CD4-positive, alpha-beta T cell treated with Interleukin-4 for 1 hour (primary cell): ENCODE measurements at places on chromosomes 7 and 10.

GRCh38 chr10:77245953-77246352 lies 391.7 kb downstream of the KCNMA1 start:
- peak; percentile 3 for DNase-seq

DNA sequence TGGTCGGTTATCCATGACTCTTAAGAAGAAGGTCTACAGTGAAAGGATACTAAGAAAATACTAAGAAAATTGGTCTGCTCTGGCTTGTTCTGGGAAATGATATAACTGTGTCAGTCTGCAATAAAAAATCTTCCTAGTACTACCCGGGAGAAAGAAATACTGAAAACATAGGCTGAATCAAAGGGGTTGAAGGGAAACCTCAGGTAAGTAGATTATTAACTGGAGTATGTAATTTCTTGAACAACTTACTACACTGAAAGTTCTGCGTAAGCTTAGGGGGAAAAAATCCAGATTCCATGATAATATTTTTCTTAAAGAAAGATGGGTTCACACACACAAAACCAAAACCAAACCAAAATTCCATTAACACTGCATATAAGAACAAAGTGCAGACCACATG lies 143.3 kb downstream of the KMT2E start:
- no peak for DNase-seq

DNA sequence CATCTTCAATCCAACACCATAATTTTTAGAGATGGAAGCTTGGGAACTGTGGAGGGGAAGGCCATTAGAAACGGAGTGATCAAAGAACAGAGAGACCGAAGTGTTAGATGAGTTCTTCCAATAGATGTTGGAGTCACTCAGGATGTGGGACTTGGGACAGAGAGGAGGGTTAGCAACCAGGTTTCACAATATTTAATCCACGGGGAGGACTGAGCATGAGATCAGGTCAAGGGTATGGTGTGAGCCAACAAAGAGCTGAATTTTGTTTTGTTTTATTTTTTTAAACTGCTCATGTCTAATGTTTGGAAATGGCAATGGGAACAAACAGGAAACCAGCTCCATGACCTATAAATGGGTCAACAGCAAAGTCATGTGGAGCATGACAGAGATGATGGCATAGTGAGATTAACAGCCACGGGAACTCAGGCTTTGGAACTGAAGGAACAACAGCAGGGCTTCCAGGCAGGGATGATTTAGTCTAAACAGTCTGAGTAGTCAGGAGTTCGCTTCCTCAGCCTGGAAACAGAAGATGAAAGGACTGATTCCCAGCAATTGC lies 38.9 kb upstream of the AMPH start:
- no peak for DNase-seq

DNA sequence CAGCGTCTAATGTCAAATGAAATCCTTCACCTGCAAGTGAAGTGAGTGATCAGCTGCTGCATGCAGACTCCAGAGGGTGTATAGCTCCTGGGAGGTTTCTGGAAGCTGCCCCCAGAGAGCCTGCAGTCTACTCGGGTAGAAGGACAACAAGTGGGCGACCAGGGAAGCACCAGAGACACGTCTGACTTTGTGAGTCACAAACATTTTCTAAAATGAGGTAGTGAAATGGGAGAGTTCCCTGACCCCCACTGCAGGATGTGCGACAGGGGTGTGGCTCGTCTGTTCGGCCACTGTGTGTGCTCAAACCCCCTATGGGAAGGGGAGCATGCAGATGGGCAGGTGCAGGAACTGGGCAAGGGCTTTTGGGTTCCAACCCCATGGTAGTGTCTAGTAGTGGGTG lies 177.1 kb upstream of the PRKCQ start:
- no peak for DNase-seq

DNA sequence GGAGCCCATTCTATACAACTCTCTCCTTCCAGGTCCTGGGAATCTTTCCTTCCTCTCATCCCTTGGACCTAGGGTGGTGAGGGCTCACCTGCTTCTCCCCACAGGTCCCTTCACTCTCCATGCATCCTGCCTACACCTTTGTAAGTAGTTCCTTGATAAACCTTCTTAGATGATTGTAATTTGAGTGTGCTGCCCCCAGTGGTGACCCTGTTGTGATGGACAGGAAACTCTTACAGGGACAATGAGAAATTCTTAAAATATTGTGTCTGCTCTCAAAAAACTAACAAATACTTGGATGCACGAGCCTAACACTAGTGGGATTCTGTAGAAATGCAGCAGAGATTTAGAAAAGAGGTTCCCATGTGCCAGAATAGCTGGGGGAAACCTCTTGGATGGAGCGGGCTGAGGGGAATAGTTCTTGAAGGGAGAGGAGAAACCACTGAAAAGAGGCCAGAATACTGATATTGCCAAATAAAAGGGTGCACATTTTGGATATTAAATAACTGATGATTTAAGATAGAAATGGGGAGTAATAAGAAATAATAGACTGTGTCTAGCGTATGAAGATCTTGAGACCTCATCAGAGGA lies 6.7 kb upstream of the PAXIP1 start:
- DNase-seq = peak; percentile 21

GRCh38 chr10:59432207-59432900 lies 70.0 kb upstream of the FAM13C start:
- no peak for DNase-seq

- DNase-seq = no peak
These were observed 19.8 kb downstream of the MCMBP start for GRCh38 chr10:119852822-119853221.

DNA sequence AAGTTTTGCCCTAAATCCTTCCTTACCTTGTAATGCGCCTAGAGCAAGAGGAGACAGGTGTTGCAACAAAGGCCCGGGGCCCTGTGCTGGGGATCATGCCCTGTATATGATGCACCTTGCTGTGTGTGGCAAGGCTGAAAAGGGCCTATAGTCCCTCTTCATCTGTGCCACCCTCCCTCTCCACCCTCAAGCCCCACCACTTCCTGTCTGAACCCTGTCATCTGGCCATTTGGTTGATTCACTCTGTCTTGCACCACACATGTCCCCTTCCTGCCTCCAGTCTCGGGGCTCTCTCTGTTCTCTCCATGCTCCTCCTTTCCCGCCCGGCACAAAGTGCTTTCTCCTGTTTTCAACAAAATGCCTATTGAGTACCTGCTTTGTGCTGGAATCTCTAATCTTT lies 11.5 kb upstream of the MALSU1 start:
- DNase-seq = no peak

GRCh38 chr7:150340024-150340749 lies 1.2 kb downstream of the RARRES2 start:
- DNase-seq = no peak

DNA sequence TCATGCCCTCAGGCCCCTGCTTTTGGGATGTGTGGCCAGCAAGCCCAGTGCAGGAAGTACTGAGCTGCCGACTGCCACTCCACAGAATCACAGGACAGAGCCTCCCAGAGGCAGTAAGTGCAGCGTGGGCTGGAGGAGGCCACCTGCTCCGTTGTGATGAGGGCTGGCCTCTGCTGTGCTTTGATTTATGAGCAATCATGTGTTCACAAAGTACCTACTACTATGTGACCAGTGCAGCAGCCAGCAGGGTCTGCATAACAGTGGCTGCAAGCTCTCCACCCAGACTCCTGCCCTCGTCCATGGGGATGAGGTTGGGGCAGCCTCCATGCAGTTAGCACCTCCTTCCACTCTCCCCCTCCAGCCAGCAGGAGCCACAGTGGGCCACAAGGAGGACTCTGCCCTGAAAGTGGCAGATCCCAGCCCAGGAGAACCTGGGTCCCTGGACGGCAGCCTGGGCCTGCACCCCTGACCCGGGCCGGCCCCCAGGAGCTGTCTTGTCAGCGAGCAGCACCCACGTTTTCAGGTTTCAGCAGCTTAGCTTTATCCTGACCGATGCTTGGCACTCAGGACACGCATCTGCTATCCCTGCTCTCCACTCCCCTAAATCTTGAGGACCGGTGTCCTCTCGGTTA lies 37.7 kb upstream of the INSIG1 start:
- no peak for DNase-seq

DNA sequence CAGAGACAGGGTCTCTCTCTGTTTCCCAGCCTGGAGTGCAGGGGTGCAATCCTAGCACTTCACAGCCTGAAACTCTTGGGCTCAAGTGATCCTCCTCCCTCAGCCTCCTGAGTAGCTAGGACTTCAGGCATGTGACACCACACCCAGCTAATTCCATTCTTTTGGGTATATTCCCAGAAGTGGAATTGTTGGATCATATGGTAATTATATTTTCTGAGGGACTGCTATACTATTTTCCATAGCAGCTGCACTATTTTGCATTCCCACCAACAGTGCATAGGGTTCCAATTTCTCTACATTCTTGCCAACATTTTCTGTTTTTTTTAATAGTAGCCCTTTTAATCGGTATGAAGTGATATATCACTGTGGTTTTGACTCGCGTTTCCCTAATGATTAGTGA lies 30.0 kb upstream of the RAB11FIP2 start:
- DNase-seq = no peak

GRCh38 chr7:77282897-77283296 lies 83.3 kb upstream of the FGL2 start:
- DNase-seq = no peak

DNA sequence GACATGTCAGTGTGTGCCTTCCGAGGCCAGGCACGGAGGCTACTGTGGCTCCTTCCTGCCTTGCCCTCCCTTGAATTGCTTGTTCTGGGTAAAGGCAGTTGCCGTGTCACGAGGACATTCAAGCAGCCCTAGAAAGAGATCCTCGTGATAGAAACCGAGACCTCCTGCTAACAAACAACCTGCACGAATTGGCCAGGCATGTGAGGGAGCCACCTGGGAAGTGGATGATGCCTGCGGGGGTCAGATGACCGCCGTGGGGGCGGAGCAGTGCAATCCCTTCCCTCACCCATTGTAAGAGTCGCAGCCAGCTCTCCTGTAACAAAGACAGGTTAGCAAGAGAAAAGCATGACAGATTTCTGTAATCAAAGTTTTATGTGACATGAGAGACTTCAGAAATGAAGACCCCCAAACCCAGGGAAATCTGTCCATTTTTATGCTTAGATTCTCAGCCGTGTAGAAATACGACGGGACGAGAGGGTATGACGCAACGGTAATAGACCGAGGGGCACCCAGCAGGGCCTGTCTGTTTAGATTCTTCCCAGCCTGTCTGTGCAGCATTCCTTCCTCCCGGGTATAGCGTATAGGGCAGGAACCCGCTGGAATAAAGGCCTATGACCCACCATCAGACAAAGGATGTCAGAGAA lies 241.7 kb downstream of the GATA3 start:
- DNase-seq = no peak

DNA sequence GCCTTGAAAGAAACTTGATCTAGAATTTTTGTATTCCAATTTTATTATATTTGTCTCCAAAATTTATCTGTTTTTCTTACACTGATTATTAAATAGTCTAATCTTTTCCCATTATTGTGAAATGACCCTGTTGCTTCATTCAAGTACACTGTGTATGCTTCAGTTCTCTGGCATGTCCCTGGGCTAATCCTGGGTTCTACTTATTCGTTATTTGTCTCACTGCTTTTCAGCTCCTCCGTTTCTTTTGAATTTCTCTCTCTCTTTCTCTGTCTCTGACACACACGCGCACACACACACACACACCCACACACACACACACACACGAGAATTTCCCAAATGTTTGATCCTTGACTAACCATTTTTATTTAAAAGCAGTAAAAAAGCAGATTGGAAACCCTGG lies 768.6 kb downstream of the NRG3 start:
- DNase-seq = no peak

GRCh38 chr7:33276325-33276724 lies 147.0 kb downstream of the BBS9 start:
- no peak for DNase-seq

DNA sequence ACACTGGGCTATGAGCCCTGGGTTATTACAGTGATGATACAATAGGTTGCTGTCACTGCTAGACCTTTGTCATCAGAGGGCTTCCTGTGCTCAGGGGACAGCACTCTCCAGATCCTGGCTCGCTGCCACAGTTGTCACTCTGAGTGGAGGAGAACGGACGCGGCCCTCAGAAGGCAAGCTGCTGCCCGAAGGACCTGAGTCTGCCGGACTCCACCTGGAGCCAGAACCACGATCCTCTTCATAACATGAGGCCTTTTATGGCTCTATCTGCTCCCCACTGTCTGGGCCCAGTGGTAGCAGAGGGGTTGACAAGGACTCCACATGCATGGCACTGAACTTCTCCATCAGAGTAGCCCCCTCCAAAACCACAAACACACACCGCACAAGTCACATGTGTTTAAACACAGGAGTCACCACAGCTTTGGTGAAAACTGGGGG lies 94.7 kb upstream of the EFCAB10 start:
- peak; percentile 57 for DNase-seq

GRCh38 chr7:134504660-134505164 lies 22.7 kb upstream of the AKR1B10 start:
- DNase-seq = no peak

GRCh38 chr7:153829525-153829924 lies 222.7 kb upstream of the DPP6 start:
- DNase-seq = no peak

DNA sequence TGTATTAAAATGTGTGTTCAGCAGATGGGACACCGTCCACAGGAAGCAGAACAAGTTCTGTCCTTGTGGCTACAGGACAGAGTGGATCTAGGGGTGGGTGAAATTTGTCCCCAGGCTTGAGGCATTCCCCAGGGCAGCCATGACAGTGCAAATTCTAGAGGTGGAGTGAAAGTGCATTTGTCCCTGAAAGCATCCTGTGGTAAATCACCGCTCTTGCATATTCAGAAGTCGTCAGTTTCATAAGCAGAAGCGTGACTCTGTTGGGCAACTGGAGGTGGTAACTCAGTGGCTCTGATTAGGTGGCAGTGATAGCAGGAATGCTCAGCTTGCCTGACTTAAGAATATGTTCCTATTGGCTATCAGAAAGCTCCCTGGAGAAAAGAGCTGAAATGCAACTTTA lies 96.6 kb downstream of the SNX10 start:
- DNase-seq = peak; percentile 19

DNA sequence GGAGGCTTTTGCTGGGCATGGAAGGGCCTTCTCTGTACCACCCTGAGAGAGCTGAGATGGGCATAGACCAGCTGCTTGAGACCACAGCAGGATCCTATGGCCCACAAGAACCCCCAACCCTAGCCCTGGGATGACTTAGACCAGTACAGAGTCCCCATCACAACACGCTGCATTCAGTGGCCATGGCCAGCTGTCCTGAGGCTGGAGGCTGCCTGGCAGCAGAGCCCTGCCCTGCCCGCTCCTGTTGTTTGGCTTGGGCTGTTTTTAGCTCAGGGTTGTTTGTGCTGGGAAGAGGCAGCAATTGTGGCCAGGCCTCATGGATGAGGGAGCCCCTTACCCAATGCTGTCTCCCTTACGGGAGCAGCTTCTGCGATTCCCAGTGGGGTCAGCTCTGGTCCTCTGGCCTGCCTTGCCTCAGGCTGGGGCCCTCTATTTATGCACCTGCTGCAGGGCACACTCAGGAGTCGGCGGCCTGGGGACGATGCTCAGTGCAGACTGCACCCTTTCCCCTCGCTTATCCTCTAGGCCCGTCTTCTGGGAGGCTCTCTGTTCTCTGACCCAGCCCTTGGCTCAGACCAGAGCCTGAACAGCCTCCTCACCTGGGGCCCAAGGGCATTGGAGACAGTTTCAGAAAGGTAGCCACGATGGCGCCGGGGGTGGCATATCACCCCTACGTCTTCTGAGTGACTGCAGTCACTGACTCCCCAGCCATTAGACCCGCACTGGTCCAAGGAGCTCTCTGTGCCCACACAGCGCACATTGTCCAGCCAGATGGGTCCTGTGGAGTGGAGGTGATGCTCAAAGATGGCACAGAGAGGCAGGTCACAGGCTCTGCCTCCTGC lies 6.3 kb downstream of the LOXL4 start:
- DNase-seq = no peak

GRCh38 chr10:34288634-34289033 lies 526.5 kb downstream of the PARD3 start:
- no peak for DNase-seq
